ENCODE measurements at places on chromosomes 16 and 17.

- no peaks in the 10 kb centered on the region for H3K27me3 ChIP-seq
- H3K36me3 ChIP-seq: peaks cover 8% of the 10 kb centered on the region
- ATAC-seq: no peak
- H3K27ac ChIP-seq: peak overlapping the region; percentile 67
Observed at GRCh38 chr16:89334461-89334860, 117.0 kb downstream of the ZNF778 start.

- H3K27me3 ChIP-seq: no peaks in the 10 kb centered on the region
- no peak overlapping the region for H3K4me3 ChIP-seq
- ATAC-seq: no peak
- no peak overlapping the region for H3K27ac ChIP-seq
Observed at GRCh38 chr17:43598357-43599045, 52.4 kb upstream of the ETV4 start.

- H3K27me3 ChIP-seq: no peaks in the 10 kb centered on the region
- peaks cover 82% of the 10 kb centered on the region for H3K36me3 ChIP-seq
- H3K4me1 ChIP-seq: no peaks in the 10 kb centered on the region
- no peak for ATAC-seq
- no peak overlapping the region for H3K4me3 ChIP-seq
Observed at GRCh38 chr16:30977502-30977901, 7.5 kb upstream of the HSD3B7 start.

DNA sequence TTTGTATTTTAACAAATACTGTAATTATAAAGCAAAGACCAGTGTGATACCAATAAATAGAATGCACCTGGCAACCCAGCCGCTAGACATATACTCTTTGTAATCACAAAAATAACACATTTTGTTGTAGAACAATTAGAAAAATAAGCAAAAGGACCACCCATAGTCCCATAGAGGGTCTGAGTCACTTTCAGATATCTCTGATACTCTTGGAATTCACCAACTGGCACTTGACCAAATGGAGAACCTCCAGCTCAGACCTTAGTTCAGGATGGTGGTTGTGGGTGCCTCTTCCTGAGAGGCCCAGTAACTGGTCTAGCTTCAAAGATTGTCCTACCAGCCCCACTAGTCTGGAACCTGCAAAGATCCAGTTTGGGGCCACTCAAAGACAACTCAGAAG lies 789 bp upstream of the TERF2 start:
- H3K36me3 ChIP-seq: peaks cover 37% of the 10 kb centered on the region
- no peak overlapping the region for H3K27ac ChIP-seq
- H3K4me1 ChIP-seq: peaks cover 17% of the 10 kb centered on the region
- no peaks in the 10 kb centered on the region for H3K27me3 ChIP-seq

DNA sequence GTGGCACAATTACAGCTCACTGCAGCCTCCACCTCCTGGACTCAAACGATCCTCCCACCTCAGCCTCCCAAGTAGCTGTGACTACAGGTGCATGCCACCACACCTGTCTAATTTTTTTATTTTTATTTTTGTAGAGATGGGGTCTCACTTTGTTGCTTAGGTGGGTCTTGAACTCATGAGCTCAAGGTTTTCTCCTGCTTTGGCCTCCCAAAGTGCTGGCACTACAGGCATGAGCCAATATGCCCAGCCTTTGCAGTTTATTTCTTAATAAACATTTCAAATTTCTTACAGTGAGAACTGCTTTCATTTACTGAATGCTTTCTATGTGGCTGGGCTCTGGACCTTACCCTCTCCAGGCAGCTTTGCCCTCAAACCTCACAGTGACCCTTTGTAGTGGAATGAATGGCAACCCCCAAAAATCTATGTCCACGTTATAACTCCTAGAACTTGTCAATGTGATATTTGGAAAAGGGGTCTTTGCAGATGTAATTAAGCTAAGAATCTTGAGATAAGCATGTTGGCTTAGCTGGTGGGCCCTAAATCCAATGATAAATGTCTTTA lies 1.6 kb upstream of the TNP2 start:
- H3K4me1 ChIP-seq: no peaks in the 10 kb centered on the region
- H3K36me3 ChIP-seq: no peaks in the 10 kb centered on the region
- ATAC-seq: no peak
- no peak overlapping the region for H3K27ac ChIP-seq
- H3K4me3 ChIP-seq: no peak overlapping the region
- H3K27me3 ChIP-seq: no peaks in the 10 kb centered on the region

- ATAC-seq: no peak
- no peaks in the 10 kb centered on the region for H3K27me3 ChIP-seq
- H3K27ac ChIP-seq: peak overlapping the region; percentile 73
- peaks cover 10% of the 10 kb centered on the region for H3K4me1 ChIP-seq
- H3K4me3 ChIP-seq: no peak overlapping the region
Observed at GRCh38 chr17:29642171-29642611, 19.5 kb upstream of the CORO6 start.

DNA sequence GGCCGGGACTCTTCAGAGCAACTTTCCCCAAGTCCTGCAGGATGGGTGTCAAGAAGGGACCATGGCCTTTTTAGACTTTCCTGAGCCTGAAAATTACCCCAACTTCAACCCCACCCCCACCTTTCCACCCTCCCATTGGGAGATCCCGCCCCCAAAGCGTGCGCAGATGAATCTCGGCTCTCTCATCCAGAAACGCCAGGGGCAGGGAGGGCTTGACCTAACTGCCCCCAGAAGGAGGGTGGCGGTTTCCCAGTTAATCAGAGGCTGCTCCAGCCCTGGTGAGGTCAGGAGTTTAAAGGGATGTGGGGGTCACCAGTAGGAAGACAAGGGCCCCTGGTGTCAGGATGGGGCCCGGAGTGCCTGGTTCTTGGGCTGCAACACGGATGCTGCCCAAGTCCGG lies 480 bp downstream of the KIF19 start:
- ATAC-seq: no peak
- no peaks in the 10 kb centered on the region for H3K36me3 ChIP-seq
- H3K27me3 ChIP-seq: no peaks in the 10 kb centered on the region
- peak overlapping the region; percentile 54 for H3K4me3 ChIP-seq
- H3K27ac ChIP-seq: no peak overlapping the region

DNA sequence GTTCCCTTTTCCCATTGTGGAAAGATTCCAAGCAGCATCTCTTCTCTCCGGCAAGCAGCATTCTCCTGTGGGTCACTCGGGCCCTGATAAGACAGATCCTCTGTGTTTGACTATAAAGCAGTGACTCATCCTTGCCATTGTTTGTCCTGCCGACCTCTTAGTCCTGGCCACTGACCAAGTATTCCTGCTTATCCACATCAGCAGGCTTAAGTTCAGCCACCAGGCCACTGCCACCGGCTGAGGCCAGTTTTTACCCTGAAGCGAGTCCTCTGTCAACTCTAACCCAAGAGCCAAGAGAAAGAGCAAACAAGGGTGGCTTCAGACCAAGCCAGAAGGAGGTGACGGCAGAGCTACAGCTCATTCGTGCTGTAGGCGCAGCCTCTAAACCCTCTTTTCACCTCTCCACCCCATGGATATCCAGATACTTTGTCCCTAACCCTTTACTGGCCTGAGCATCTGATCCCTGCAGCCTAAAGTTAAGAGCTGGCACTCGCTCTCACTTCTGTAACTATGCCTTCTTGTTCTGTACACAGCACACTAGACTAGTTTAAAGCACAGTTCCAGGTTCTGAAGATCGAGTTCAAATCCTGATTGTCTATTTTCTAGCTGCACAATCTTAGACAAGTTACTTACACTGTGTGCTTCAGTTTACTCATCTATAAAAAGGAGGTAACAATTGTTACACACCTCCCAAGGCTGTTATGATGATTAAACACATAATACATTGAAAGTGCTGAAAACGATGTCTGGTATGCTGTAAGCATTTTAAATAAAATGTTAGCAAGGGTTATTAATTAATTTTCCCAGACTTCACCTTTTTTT lies 31.0 kb downstream of the SOX9 start:
- no peak for ATAC-seq
- H3K27me3 ChIP-seq: peaks cover 7% of the 10 kb centered on the region
- no peak overlapping the region for H3K27ac ChIP-seq
- no peaks in the 10 kb centered on the region for H3K4me1 ChIP-seq
- H3K36me3 ChIP-seq: no peaks in the 10 kb centered on the region

- H3K27ac ChIP-seq: no peak overlapping the region
- H3K27me3 ChIP-seq: no peaks in the 10 kb centered on the region
- H3K4me3 ChIP-seq: no peak overlapping the region
- H3K4me1 ChIP-seq: no peaks in the 10 kb centered on the region
- peaks cover 87% of the 10 kb centered on the region for H3K36me3 ChIP-seq
Observed at GRCh38 chr16:29844575-29845331, 18.3 kb downstream of the CDIPT start.

DNA sequence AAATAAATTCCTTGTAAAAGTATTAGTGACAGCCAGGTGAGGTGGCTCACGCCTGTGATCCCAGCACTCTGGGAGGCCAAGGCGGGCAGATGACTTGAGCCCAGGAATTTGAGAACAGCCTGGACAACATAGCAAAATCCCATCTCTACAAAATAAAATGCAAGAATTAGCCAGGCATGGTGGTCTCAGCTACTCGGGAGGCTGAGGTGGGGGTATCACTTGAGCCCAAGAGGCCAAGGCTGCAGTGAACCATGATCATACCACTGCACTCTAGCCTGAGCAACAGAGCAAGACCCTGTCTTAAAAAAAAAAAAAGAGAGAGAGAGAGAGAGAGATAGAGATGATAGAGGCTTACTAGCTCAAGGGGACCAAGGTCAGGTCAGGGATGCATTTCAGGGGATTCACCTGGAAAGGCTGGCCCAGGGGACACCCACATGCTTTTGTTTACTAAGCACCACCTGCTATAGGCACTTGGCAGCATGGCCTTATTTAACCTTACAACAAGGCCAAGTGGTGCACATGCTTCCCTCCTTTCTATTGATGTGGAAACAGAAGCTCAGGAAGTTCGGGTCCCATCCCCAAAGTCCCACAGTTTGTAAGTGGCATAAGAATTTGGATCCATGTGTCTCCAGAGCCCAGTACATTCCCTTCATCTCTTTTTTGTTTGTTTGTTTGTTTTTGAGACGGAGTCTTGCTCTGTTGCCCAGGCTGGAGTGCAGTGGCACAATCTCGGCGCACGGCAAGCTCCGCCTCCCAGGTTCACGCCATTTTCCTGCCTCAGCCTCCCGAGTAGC lies 12.4 kb upstream of the SRCIN1 start:
- H3K27me3 ChIP-seq: peaks cover 38% of the 10 kb centered on the region
- no peak overlapping the region for H3K27ac ChIP-seq
- H3K4me3 ChIP-seq: no peak overlapping the region
- no peaks in the 10 kb centered on the region for H3K36me3 ChIP-seq
- no peaks in the 10 kb centered on the region for H3K4me1 ChIP-seq

- H3K4me1 ChIP-seq: peaks cover 35% of the 10 kb centered on the region
- H3K4me3 ChIP-seq: no peak overlapping the region
- no peaks in the 10 kb centered on the region for H3K27me3 ChIP-seq
Observed at GRCh38 chr16:85568519-85568918, 44.6 kb upstream of the GSE1 start.

- H3K4me1 ChIP-seq: peaks cover 5% of the 10 kb centered on the region
- H3K27ac ChIP-seq: no peak overlapping the region
- no peaks in the 10 kb centered on the region for H3K27me3 ChIP-seq
- ATAC-seq: no peak
- H3K36me3 ChIP-seq: no peaks in the 10 kb centered on the region
Observed at GRCh38 chr17:50188531-50188920, 12.9 kb downstream of the COL1A1 start.

Data from activated T-helper 17 cell treated with anti-CD3 and anti-CD28 coated beads, Interleukin-2, amount 50 U/mL, for 72 hours (primary cell).